AG04450 (cell line): ENCODE measurements at places on chromosomes 3 and 15.

GRCh38 chr3:5072100-5072816 is 49.8 kb upstream of the ARL8B start:
- no peak for DNase-seq

DNA sequence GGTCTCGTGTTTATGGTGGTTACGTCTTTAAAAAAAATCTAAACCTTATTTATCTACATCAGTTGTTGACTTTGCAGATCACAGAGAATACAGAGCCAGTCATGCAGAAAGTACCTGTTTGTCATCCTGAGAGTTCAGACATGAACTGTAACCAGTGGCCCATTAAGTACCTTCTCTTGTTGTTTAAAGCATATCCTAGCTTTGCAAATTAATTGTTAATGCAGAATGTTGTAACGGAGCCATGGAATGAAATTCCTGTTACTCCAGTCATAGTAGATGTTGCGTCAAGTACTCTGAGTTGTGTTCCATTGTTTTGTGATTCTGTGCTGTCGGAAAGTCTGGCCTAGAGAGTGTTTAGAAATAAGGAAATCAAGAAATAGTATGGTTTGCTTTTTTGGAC is 205.2 kb downstream of the RBMS3 start:
- DNase-seq = peak; percentile 15

GRCh38 chr15:55168350-55168974 is 28.3 kb downstream of the RSL24D1 start:
- peak; percentile 21 for DNase-seq

DNA sequence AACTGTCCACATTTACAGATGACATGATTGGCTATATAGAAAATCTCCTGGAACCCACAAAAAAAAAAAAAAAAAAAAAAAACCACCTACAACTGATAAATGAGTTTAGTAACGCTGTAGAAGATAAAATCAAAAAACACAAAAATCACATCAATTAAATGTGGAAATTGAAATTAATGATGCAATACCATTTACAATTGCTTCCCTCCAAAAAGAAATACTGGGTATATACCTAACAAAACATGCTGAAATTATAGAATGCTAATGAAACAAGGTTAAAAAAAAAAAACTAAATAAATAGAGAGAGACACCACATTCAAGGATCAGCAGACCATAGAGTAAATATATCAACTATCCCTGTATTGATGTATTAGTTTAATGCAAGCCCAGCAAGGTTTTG is 215.7 kb downstream of the ULK4 start:
- no peak for DNase-seq

GRCh38 chr3:101827211-101828174 is 21.8 kb upstream of the NFKBIZ start:
- DNase-seq = no peak

DNA sequence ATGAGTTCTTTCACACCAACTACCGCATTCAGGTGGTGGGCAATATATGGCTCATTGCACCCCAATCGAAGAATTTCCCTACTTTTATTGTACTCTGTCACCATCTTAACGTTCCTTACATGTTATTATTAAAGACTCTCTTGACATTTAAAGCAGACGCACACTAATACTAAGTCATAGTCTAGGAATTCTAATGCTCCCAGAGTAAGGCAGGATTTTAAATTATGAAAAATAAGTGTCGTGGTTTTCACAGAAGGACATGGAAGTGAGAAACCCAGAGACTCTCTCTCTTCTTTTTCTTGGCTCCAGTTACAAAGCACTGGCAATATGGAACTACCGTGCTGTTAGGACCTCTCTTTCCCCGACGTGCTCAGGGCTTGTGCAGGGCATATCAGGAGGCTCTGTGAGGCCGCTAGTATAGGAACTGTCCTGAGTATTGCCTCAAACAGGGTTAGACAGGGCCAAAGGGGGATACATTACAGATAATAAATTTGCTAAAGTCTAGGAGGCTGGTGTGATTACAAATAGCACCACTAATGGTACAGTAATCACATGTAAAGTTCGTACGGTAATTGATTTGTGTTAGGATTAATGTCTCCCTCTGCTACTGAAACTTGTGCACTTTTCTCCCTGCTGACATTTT is 590.8 kb downstream of the FOXP1 start:
- no peak for DNase-seq

- DNase-seq = no peak
Observed at GRCh38 chr15:73573037-73573436, 60.2 kb downstream of the NPTN start.

GRCh38 chr3:71414189-71414927 is 169.2 kb downstream of the FOXP1 start:
- DNase-seq = no peak

GRCh38 chr15:51688863-51689262 is 7.6 kb downstream of the SCG3 start:
- no peak for DNase-seq

DNA sequence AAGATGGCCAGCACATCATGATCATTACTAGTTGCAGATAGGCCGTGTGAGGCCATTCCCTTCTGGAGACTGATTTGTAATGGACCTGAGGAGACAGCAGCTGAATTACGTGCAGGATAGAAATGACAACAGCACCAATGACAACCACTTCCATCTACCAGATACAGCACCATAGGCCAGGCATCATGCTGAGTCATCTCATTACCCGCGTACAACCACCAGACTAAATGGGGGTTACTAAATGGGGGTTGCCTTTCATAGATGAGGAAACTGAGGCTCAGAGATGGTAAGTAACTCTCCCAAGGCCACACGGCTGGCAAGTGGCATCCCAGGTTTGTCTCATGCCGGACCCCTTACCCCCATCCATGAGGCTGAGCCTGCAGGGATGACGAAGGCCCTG is 32.8 kb upstream of the FAM107A start:
- DNase-seq = no peak

GRCh38 chr15:81146006-81146405 is 11.9 kb downstream of the CFAP161 start:
- no peak for DNase-seq

DNA sequence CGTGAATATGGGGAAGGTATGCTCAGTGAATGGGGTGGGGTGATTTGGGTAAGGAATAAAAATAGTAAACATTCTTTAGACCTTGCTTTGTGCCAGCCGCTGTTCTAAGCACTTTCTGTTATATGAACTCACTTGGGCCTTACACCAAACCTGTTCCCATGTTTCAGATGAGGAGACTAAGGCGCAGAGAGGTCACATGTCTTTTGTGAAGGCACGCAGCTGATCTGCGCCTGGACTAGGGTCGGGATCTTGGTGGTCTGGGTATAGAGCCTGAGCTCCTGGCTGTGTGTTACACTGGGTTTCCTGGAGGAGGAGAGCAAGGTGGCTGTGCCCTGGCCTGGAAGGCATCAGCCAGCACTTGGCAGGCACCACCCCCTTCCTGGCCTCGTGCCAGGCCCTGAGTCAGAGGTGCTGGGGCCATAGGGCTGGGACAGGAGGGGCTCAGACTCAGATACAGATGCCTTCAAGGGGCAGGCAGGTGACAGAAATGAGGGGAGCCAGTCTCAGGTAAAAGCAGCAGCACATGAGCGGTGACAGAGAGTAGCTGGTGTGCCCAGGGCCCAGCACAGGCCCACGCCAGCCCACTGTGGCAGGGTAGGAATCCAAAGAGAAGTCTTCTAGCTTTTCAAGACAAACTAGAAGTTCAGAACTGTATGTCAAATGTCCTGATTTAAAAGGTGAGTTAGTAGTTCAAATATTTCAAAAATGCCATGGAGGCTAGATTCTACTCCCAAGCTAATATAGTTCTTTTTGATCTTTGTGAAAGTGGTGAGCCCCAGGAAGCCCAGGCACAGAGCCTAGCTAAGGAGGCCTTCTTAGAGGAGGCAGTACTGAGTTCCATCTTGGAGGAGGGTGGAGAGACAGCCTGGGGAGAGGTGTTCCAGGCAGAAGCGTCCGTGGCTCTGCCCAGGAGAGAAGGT is 83.1 kb downstream of the DNAJB8 start:
- DNase-seq = no peak
